ENCODE measurements at places on chromosomes 2 and 18.

DNA sequence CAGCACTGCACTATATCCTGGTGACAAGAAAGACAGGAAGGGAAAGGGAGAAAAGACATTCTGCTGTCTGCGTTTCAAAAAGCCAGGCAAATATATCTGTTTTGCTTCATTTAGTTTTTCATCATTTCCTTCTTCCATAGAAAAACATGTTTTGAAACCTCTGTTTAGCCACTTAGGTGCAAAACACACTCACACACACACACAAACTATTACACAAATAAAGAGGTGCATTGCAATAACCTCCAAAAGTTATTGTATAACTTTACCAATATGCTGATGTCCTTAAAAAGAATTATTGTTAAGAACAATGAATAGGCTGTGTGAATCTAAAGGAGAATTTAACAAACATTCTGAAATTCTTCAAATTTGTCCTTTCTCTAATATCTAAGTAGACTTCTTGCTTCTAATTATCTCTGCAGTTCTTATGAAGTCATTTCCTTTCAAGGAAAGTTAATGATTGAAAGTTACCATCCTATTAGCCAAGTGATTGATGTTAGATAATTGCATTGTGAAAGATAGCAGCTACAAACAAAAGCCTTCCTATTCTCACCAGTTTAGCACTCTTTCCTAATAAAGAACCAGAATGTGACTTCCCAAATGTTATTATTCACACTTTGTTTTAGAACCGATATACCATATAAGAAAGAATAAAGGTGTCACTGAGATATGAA is 516.7 kb downstream of the KCNJ3 start:
- no peaks in the 10 kb centered on the region for H3K36me3 ChIP-seq
- H3K27me3 ChIP-seq, result no peaks in the 10 kb centered on the region
- no peak overlapping the region for H3K27ac ChIP-seq
- H3K4me1 ChIP-seq, result no peaks in the 10 kb centered on the region

DNA sequence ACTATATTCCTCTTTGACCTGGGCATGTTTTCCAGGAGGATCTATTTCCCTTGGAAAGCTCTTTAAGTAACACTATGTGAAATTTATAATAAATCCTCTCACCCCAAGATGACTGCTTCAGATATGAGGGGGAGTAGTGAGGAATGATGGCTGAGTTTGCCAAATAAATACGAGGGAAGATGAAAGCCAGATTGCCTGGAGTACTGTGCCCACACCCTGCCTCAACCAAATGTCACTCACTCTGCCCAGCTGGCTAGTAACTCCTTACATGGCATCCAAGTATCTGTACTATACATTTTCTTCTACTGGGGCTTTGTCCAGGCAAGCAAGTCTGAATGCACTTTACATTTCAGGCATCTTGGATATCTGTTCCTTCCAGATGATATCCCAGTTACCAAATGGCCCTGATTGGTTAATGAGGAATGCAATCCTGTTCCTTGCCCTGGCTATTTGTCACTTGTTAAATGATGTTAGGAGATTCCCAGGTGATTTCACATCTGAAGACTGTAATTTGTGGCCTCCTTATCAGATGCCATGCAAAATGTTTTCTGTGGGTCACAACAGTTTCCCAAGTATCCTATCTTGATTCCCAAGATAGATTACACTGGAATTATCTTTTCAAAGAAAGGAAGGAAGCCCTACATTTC is 191.8 kb downstream of the IKZF2 start:
- no peak for DNase-seq
- no peaks in the 10 kb centered on the region for H3K4me1 ChIP-seq
- H3K36me3 ChIP-seq, result no peaks in the 10 kb centered on the region
- H3K27ac ChIP-seq, result no peak overlapping the region
- H3K4me3 ChIP-seq, result no peak overlapping the region
- no peaks in the 10 kb centered on the region for H3K27me3 ChIP-seq

- H3K4me3 ChIP-seq, result no peak overlapping the region
- peaks cover 4% of the 10 kb centered on the region for H3K4me1 ChIP-seq
- no peaks in the 10 kb centered on the region for H3K36me3 ChIP-seq
- H3K27me3 ChIP-seq, result no peaks in the 10 kb centered on the region
- DNase-seq, result no peak
Measured at GRCh38 chr2:80642465-80642864, 337.9 kb upstream of the LRRTM1 start.

GRCh38 chr2:140509765-140510164 is 1621.1 kb downstream of the LRP1B start:
- no peak overlapping the region for H3K27ac ChIP-seq
- H3K4me3 ChIP-seq, result no peak overlapping the region
- H3K36me3 ChIP-seq, result no peaks in the 10 kb centered on the region
- H3K4me1 ChIP-seq, result no peaks in the 10 kb centered on the region
- no peaks in the 10 kb centered on the region for H3K27me3 ChIP-seq

DNA sequence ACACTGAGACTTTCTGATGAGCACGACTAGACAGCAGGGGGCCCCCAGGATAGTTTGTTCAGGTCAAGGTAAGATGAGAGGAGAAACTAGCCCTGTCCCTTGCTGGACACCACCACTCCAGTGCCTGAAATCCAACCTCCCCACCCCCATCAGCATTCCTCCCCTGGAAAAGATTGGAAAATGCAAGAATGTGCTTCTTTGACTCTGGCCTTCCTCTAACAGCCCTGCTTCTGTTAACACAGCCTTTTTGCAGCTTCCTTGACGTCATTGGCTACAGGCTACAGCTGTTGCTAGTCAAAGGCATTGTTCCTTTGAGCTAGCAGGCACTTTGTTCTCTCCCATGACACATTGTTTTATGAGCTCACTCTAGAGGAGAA is 20.1 kb upstream of the LTBP1 start:
- no peak overlapping the region for H3K4me3 ChIP-seq
- no peak for DNase-seq
- no peaks in the 10 kb centered on the region for H3K4me1 ChIP-seq

GRCh38 chr2:218298314-218298875 is 6.1 kb upstream of the TMBIM1 start:
- no peaks in the 10 kb centered on the region for H3K27me3 ChIP-seq
- no peak overlapping the region for H3K27ac ChIP-seq
- H3K36me3 ChIP-seq, result no peaks in the 10 kb centered on the region
- DNase-seq, result no peak

DNA sequence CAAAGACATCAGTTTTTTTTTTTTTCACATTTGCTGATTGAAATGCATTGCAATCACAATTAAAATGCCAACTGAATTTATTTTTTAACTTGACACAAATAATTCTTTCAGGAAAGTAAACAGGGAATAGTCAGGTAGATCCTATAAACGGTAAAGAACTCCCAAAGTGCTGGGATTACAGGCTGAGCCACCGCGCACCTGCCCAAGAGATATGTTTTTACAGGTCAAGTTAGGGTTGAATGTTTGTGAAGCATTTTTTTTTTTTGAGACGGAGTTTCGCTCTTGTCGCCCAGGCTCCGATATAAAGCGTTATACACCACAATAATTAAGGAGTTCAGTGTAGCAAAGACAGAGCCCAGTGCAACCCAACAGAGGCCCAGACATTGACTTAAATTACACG is 15.1 kb downstream of the ITM2C start:
- no peak overlapping the region for H3K4me3 ChIP-seq
- no peak for DNase-seq
- peaks cover 3% of the 10 kb centered on the region for H3K4me1 ChIP-seq
- H3K27me3 ChIP-seq, result no peaks in the 10 kb centered on the region
- no peaks in the 10 kb centered on the region for H3K36me3 ChIP-seq
- no peak overlapping the region for H3K27ac ChIP-seq

DNA sequence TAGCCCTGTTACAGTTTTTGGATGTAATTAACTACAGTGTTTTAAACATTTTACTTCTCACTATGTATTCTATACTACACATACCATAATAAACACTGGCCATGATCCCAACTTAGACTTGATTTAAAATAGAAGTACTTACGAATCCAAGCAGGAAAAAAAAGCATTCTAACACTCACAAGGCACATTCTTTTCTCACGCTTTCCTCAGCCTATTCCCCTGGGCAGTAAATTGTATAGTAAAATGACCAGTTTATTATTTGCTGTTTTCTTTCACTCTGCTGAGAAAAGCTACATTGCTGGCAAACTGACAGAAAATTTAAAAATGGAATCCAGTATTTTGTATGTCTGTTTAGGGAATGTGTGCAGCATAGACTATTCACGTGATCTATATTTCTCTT is 2.8 kb upstream of the TANC1 start:
- H3K27me3 ChIP-seq, result no peaks in the 10 kb centered on the region
- no peak overlapping the region for H3K27ac ChIP-seq
- no peak overlapping the region for H3K4me3 ChIP-seq
- no peaks in the 10 kb centered on the region for H3K36me3 ChIP-seq
- DNase-seq, result no peak

DNA sequence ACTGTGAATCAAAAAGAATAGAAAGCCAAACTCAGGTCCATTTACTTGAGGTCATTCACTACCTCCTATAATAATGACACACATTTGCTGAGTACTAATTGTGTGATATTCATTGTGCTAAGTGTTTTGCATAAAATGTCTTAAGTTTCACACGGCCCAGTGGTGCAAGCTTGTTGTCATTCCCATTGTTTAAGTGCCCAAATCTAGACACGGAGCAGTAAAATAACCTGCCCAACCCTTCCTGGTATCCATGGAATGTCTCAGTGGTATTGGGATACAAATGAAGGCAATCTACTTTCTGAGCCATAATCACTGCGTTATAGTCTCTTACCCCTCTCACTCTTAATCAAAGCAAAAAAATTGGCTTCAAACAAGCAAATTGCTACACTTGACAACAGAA is 233.3 kb downstream of the NCKAP5 start:
- H3K4me1 ChIP-seq, result no peaks in the 10 kb centered on the region
- H3K27me3 ChIP-seq, result no peaks in the 10 kb centered on the region
- no peak overlapping the region for H3K27ac ChIP-seq
- no peak overlapping the region for H3K4me3 ChIP-seq
- H3K36me3 ChIP-seq, result no peaks in the 10 kb centered on the region

GRCh38 chr2:216693414-216694080 is 1.8 kb downstream of the IGFBP5 start:
- no peak overlapping the region for H3K27ac ChIP-seq
- peaks cover 20% of the 10 kb centered on the region for H3K4me1 ChIP-seq
- no peaks in the 10 kb centered on the region for H3K36me3 ChIP-seq
- no peaks in the 10 kb centered on the region for H3K27me3 ChIP-seq

- H3K27me3 ChIP-seq, result no peaks in the 10 kb centered on the region
- H3K4me3 ChIP-seq, result no peak overlapping the region
Measured at GRCh38 chr2:132902626-132903025, 232.6 kb upstream of the LYPD1 start.

- H3K4me3 ChIP-seq, result no peak overlapping the region
- no peak overlapping the region for H3K27ac ChIP-seq
- DNase-seq, result no peak
- H3K36me3 ChIP-seq, result no peaks in the 10 kb centered on the region
Measured at GRCh38 chr2:20652673-20653575, 2.0 kb upstream of the HS1BP3 start.

DNA sequence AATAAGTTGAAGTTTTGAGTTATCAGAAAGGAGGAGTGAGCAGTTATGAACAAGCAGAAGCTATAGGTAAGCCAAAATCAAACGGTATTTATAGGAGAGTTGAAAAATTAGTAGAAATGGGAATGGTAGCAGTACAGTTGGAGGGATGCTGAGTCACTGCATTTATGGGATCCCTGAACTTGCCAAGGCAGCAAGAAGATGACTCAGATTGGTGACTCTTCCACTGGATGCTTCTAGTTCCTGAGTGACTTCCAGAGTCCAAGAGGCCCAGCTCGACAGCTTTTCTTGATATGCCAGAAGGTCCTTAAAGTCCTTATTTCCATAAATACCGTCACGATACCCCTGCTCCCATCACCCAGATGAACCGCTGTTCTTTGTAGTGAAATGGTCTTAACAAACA is 31.1 kb upstream of the ACTR3 start:
- DNase-seq, result no peak
- no peak overlapping the region for H3K27ac ChIP-seq
- no peaks in the 10 kb centered on the region for H3K36me3 ChIP-seq
- H3K27me3 ChIP-seq, result no peaks in the 10 kb centered on the region

GRCh38 chr2:112074506-112074905 is 19.4 kb downstream of the TMEM87B start:
- no peaks in the 10 kb centered on the region for H3K36me3 ChIP-seq
- no peaks in the 10 kb centered on the region for H3K27me3 ChIP-seq
- no peak overlapping the region for H3K27ac ChIP-seq
- H3K4me3 ChIP-seq, result no peak overlapping the region

DNA sequence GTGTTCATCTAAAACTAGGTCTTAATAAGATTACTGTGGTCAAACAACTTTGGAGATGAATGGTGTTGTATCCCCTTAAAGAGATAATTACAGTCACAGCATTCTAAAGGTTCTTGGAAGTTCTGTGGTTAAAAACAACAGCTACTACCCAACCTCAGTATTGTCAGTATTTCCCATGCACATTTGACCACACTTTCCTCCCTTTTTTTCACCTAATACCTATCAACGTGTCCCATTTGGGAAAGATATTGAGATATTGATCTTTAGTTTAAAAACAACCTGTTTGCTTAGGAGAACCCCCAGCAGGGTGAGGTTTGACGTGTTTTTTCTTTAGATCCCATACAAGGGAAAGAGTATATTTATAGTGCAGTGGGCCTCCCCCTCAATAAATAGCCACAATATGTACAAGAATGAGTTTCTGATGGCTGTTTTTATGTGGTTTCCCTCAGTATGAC is 65.6 kb downstream of the WDR7 start:
- H3K4me3 ChIP-seq, result no peak overlapping the region
- H3K27me3 ChIP-seq, result no peaks in the 10 kb centered on the region
- no peak overlapping the region for H3K27ac ChIP-seq
- no peaks in the 10 kb centered on the region for H3K36me3 ChIP-seq
- no peak for DNase-seq
- H3K4me1 ChIP-seq, result no peaks in the 10 kb centered on the region

- no peaks in the 10 kb centered on the region for H3K4me1 ChIP-seq
- no peaks in the 10 kb centered on the region for H3K27me3 ChIP-seq
- no peaks in the 10 kb centered on the region for H3K36me3 ChIP-seq
Measured at GRCh38 chr18:23861805-23862470, 152.6 kb upstream of the TTC39C start.

DNA sequence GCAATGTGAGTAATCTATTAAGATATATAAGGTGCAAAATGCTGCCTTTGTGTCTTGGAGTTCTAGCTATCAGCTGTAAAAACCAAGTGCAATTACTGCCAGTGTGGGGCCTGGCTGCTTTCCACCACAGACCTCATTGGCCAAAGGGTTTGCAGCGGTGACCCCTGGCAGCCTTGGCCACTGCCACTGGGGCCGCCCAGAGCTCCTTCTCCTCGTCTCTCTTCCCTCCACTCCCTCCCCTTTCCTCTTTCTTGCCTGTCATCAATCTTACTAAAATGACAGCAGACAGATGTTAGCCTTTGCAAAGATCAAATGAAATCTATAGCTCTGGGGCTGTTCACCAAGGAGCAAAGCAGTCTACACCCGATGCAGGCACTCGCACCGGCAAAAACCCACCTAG is 986.3 kb downstream of the BCL11A start:
- no peaks in the 10 kb centered on the region for H3K27me3 ChIP-seq
- no peak for DNase-seq
- no peak overlapping the region for H3K4me3 ChIP-seq
- H3K36me3 ChIP-seq, result no peaks in the 10 kb centered on the region
- H3K27ac ChIP-seq, result no peak overlapping the region
- no peaks in the 10 kb centered on the region for H3K4me1 ChIP-seq
